ENCODE measurements at places on chromosomes 1 and 21.
A peak's percentile ranks its signal among the peaks of the same experiment; 100 is the strongest.

- no peak for DNase-seq
These were observed 10.1 kb upstream of the MAP1LC3C start for GRCh38 chr1:242008826-242009495.

DNA sequence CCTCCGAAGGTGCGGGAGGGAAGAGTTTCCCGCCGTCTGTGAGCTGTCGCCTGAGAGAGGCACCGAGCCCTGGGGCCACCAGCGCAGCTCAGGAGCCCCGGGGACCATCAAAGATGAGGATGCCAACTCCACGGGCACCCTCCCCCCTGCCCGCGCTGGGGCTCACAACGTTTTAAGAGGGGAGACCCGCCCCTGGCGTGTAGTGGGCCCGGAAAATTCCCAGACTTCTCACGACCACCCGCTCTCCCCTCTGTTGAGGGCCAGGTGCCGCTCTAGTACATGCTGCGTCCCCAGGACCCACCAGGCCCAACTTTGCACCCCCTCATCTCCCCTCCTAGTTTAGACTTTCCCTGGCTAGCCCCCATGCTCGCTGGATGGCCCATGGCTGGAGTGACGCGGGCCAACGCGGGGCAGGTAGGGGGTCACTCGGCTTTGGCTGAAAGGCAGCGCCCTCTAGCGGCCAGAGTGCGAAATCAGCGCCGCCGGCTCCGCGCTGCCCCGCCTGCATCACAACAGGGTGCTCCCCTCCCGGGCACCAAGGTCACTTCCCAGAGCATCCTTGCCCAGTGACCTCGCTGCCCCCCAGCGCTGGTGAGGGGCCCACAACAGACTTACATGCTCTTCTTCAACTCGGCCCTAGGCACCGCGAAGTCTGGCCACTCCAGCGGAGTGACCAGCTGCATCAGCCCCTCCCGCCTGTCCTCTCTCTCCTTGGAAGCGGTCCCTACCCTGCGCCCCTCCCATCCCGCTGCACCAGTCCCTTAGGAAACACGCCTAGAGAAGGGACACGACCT lies 1.8 kb downstream of the CD160 start:
- DNase-seq: peak; percentile 54

- no peak for DNase-seq
These were observed 22.4 kb downstream of the CASQ2 start for GRCh38 chr1:115746021-115746690.

GRCh38 chr1:103063921-103064320 lies 44.4 kb downstream of the COL11A1 start:
- DNase-seq: no peak

DNA sequence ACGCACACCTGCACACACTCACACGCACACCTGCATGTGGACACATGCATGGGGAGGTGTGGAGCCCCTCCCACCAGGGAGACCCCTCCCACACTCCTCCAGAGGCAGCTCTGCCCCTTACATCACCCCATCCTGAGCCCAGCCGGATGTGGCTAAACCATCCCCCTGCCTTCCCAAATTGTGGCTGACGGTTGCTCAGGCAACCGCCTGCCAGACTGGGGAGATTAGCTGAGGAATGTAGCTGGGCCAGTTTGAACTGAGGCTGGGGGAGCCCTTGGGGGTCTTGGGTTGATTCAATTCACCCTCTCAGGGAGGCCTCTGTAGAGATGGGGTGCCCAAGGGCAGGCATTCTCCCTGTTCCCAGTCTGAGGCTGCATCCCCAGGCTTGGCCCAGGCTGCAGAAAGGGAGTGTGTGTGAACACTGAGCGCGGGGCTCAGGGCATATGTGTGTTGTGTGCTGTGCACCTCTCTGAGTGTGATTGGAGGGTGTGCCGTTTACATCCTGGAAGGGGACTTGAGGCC lies 12.9 kb downstream of the PTPRU start:
- DNase-seq: no peak

GRCh38 chr1:109354929-109355328 lies 42.8 kb downstream of the SORT1 start:
- no peak for DNase-seq

DNA sequence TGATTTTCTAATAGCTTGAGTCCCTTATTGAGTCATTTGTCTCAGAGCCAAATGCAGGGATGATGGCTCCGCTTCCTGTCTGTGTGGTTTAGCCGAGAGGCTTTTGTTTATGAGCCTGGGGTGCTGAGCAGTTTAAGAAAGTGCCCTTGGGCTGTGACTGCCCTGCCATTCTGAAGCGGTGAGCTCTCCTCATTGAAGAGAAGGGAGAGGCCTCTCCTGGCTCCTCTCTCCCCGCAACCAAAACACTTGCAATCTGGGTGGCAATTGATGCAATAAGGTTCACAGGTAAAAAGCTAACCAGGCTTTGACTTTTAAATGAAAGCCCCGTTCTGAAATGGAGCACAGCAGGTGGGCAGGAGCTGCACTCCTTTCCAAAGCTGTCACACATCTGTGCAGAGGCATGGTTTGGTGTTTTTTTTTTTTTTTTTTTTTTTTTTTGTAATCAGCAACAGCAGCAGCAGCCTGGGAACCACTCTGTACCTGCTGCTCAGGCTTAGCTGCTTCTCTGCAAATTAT lies 403.7 kb downstream of the SIPA1L2 start:
- DNase-seq: no peak

- no peak for DNase-seq
These were observed 1.6 kb upstream of the RAB7B start for GRCh38 chr1:206004826-206005225.

DNA sequence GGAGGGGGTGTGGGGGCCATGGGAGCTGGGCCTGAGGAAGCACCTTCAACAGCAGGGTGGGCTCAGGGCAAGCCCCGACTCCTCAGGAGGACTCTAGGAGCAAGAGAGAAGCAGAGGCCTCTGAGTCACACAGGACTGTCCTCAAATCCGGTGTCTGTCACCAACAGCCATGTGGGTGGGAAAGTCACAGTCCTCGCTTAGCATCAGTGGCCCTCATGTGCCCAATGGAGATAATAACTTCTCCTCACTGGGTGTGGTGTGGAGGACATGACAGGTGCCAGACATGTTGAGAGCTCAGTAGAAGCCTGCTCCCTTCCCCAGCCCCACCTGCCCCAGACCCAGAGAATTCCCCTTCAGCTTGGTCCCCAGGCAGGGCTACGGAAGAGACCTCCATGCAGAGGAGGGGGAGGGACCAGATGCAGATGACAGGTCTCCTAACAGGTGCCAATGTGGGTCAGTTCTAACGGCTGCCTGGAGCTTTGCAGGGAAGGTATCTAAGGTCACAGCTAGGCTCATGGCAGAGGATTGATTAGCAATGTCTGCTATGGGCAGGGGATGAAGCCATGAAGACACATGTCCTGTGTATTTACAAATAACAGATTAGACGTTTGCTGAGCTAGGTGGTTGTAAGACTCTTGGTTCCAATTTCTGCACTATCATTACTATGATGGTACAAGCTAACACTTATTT lies 30.2 kb downstream of the TTC39A start:
- no peak for DNase-seq

Data from stimulated activated CD8-positive, alpha-beta memory T cell treated with anti-CD3 and anti-CD28 coated beads, Interleukin-15, amount 100 ng/mL, for 48 hours (primary cell).